T follicular helper cell (primary cell): ENCODE measurements at places on chromosomes 1 and 21.

DNA sequence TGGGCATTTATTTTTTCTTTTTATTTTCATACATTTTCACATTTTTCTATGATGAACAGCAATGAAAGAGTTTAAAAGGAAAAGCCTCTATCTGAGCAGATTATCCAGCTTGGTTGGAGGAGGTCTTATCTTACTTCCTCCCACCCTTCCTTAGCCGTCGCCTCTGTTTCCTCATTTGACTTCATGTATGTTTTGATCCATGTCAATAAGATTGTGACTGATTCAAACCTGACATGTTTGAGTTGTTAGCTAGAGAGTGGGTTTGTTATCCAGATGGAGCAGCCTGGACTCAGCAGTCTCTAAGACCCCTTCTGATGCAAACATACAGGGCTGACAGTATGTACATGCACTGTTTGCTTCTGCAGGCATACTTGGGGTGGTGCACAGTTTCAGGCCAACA is 31.2 kb downstream of the MACO1 start:
- no peak for DNase-seq

- DNase-seq = no peak
Observed at GRCh38 chr1:3461934-3462275, 7.4 kb downstream of the ARHGEF16 start.

- no peak for DNase-seq
Observed at GRCh38 chr1:200706111-200706814, 32.4 kb upstream of the CAMSAP2 start.

DNA sequence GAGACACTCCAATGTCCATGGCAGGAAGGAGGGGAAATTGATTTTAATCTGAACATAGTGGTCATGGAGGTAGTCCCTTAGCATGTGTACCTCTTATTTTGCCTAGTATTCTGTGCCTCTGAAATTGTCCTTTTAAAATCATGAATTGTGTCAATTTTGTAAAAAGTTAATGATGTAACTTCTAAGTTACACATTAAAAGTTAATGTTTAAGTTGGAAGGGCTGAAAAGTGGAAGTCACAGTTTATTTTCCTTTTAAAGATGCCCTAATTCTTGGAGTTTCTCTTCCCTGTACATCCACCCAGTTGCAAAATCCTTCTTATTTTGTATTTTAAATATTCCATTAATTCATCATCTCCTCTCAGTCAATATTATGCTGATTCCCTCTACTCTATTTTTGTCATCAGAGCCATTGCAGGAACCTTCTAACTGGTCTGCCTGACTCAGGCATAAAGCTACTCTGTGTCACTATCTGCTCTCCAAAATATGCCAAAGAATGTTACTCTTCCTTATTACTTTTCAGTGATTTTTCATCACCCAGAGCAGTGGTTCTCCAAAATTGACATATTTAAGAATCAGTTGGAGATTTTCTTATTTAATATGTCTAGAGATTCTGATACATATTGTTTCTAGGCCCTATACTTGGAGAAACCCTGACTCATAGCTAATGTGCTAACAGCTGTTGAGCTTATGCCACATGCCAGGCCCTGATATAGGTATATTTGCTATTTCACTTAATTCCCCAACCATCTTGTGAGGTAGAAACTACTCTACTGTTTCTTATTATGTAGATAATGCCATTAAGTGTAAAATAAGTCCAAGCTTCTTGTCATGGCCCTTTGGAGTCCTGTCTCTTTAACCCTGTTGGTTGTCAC is 5.1 kb downstream of the HOOK1 start:
- no peak for DNase-seq

- DNase-seq = no peak
Observed at GRCh38 chr21:31772674-31773555, 41.0 kb upstream of the SCAF4 start.

- DNase-seq = no peak
Observed at GRCh38 chr1:112188611-112189010, 199.1 kb upstream of the KCND3 start.

DNA sequence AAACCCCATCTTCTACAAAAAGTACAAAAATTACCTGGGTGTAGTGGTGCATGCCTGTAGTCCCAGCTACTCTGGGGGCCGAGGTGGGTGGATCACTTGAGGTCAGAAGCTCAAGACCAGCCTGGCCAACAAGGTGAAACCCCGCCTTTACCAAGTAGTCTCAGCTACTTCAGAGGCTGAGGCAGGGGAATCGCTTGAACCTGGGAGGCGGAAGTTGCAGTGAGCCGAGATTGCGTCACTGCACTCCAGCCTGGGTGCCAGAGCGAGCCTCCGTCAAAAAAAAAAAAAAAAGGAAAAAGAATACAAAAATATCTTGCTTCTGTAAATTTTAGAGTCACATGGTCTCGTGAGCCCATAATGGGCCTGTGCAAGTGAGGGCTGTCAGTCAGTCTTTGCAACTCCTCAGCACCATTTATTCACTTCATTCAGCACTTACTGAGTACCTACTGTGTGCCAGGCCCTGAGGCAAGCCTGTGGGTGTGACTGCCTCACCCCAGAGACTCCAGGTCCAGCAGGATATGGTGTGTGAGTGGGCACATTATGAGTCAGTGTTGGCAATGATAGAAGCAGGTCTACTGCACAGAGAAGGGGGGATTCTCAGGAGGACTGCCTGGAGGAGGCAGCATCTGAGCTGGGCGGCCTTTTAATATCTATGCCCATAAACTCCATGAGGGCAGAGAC is 46.8 kb upstream of the TARDBP start:
- no peak for DNase-seq

DNA sequence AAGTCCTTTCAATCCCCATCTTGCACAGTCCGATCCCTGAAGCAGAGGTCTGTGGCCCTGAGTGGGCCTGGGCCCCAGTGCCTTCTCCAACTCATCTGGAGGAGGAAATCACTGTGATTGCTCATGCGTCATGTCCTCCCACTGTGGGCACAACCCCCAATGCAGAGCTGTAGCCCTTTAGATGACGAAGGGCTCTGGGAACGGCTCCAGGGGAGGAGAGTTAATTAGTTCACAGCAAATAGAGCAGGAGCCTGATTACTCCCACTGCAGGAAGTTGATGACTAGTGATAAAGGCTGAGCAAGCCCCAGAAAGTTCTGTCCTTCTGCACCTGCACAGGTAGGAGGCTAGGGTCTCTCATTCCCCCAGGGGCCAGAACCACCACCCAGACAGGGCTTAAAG is 111.5 kb downstream of the CCDC185 start:
- DNase-seq = no peak

DNA sequence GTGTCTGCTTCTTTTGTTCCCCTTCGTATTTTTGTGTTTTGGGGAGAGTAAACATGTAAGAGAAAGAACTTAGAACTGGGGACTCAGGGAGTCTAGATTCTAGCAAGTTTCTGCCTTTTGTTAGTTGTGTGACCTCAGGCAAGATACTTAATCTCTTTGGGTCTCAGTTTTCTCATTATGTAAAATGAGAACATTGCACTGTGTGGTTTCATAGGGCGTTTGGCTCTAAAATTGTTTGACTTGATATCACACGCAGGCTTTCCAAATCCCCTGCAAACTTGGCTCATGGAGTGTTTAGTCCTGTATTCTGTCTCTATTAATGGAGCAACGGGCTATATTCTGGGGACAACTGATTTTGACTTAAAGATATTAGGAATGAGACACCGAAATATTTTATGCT is 57.7 kb downstream of the NTNG1 start:
- DNase-seq = no peak

DNA sequence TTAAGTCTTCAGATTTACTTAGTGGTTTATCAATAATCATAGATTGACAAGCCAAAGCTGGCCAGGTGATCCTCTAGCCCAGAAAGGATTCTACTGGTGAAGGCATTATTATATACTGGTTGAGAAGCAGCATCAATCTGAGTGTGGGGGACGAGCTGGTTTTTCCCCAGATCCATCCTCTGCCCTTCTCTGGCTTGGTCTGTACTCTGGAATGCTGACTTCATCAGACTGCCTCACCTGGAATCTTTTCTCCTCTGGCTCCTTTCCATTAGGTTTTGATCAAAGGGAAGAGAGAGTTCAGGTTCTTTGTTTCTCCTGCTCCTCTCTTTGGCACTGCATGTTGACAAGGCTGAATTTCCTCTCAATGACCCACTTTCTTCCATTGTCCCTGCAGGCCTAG is 93.9 kb downstream of the KCTD3 start:
- DNase-seq = no peak

GRCh38 chr1:111290104-111290503 is 547 bp upstream of the CHIA start:
- no peak for DNase-seq

GRCh38 chr1:201149400-201149799 is 4.9 kb downstream of the TMEM9 start:
- DNase-seq = no peak
